ENCODE measurements at places on chromosomes 3 and 15. TPM values are rescaled to one million over a fixed set of nuclear protein-coding genes. Genes with fewer than 3 reads are reported as not detected.

Gene FAM43A
- 10.1 TPM for total RNA-seq

Gene SYNPR
- not detected for total RNA-seq

Gene CSPG5
- total RNA-seq = 0.98 TPM

DNA sequence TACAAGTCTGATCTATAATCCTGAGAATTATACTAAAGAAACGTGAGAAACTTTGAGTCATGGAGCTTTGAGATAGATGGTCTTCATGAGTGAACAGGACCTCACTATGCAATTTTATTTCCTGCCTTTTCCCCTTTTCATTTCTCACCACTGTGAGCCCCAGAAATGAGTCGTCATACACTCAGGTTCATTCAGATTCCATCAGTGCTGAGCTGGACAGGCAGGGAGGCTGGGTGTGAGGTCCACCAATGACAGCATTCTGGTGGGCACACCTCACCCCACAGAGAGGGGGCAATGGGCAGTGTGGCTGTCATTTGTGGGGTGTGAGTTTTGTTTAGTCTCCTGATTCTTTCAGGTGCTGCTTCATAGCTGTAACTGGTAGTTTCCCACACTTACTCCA lies 16.9 kb downstream of the TIGIT start:
- H3K4me1 ChIP-seq = no peaks in the 10 kb centered on the region
- H3K27me3 ChIP-seq = no peaks in the 10 kb centered on the region
- no peak for DNase-seq
- H3K4me3 ChIP-seq = no peak overlapping the region
- H3K27ac ChIP-seq = no peak overlapping the region

DNA sequence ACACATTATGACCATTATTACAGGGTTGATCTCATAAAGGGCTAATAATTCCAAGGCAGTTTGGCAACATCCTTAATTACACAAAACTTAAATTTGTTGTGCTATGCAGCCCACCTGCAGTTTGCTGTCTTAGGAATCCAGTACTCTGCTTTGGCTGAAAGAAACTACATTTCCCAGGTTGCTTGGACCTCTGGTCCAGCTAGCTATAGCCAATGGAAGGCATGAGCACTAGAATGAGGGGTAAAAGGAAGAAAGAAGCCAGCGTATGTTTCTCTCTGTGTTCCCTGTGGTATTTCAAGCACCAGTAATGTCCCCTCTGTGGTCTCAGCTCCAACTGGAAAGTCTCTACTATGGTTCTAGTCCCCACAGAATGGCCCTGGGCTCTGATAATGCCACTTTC lies 84.3 kb upstream of the TSC22D2 start:
- no peaks in the 10 kb centered on the region for H3K4me1 ChIP-seq
- H3K27ac ChIP-seq = no peak overlapping the region
- no peak overlapping the region for H3K4me3 ChIP-seq
- no peak for DNase-seq
- no peaks in the 10 kb centered on the region for H3K36me3 ChIP-seq

DNA sequence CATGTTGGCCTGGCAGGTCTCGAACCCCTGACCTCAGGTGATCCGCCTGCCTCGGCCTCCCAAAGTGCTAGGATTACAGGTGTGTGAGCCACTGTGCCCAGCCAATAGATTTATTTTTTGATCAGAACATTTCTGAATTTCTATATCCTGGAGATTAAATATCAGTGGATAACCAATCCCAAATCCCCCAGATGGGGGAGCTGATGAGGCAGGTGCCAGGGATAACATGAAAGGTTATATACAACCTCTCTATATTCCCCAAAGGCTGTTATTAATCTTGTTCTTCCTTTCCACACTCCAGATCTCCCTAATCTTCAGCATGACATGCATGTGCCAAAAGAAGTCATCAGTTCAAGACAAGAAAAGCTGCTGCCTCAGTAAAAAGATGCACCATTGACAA lies 112.3 kb downstream of the WDR76 start:
- H3K36me3 ChIP-seq = no peaks in the 10 kb centered on the region
- H3K27me3 ChIP-seq = no peaks in the 10 kb centered on the region
- no peak overlapping the region for H3K4me3 ChIP-seq
- no peaks in the 10 kb centered on the region for H3K4me1 ChIP-seq
- no peak for DNase-seq

DNA sequence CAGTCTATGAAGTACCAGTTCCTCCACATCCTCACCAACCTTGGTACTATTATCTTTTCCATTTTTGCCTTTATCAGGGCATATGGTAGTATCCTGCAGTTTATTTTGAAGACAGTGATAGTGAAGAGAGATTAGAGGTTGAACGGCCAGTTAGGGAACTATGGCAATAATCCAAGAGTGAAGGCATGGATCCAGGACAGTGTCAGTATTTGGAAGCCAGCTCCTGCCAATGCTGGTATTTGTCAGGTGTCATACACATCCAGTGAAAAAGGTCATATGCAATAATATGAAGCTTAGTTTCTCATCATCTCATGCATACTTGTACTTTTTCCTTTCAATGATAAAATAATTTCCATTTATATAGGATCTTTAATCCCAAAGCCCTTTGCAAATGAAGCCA lies 56.8 kb upstream of the KCNMB2 start:
- H3K27ac ChIP-seq = no peak overlapping the region
- no peaks in the 10 kb centered on the region for H3K36me3 ChIP-seq
- no peaks in the 10 kb centered on the region for H3K4me1 ChIP-seq
- H3K27me3 ChIP-seq = no peaks in the 10 kb centered on the region
- H3K4me3 ChIP-seq = no peak overlapping the region

GRCh38 chr3:17052363-17052762 lies 167.6 kb downstream of the PLCL2 start:
- H3K4me3 ChIP-seq = no peak overlapping the region
- no peaks in the 10 kb centered on the region for H3K27me3 ChIP-seq
- H3K36me3 ChIP-seq = no peaks in the 10 kb centered on the region
- DNase-seq = no peak
- no peaks in the 10 kb centered on the region for H3K4me1 ChIP-seq

DNA sequence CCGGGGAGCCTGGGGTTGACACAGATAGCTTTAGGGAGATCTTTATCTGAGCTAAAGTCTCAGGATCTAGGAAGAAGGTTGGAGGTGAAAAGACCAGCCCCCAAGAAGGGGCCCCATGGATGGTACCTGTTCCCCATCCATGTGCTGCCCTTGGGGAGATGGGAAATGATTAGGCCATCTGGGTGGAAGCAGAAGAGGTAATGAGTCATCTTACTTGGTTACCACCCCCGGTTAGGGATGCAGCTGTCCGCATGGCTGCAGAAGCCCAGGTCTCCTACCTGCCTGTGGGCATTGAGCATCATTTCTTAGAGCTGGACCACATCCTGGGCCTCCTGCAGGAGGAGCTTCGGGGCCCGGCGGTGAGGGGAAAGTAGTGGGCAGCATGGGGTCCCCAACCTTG lies 3.1 kb upstream of the CPLX3 start:
- H3K27me3 ChIP-seq = peaks cover 5% of the 10 kb centered on the region
- H3K27ac ChIP-seq = no peak overlapping the region
- H3K36me3 ChIP-seq = no peaks in the 10 kb centered on the region

DNA sequence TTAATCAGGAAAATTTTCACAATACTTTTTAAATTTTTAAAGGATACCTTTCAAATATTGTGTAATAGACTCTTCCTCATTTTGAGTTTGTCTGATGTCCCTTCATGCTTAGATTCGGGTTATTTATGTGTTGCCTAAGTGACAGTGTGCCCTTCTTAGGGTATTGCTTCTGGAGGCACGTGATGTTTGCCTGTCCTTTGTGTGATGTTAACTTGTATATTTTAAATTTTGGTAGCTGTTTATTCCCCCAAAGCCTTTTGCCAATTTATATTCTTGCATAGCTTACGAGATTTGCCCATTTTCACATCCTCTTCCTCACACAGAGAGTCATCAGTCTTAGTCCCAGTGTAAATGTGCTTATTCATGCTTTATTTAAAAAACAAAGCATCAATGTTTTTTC lies 433.1 kb downstream of the EPHB1 start:
- H3K4me3 ChIP-seq = no peak overlapping the region
- no peaks in the 10 kb centered on the region for H3K27me3 ChIP-seq
- no peak for DNase-seq
- H3K27ac ChIP-seq = no peak overlapping the region
- no peaks in the 10 kb centered on the region for H3K4me1 ChIP-seq
- H3K36me3 ChIP-seq = no peaks in the 10 kb centered on the region

- no peak overlapping the region for H3K27ac ChIP-seq
- no peaks in the 10 kb centered on the region for H3K36me3 ChIP-seq
- no peak for DNase-seq
- H3K27me3 ChIP-seq = no peaks in the 10 kb centered on the region
- H3K4me3 ChIP-seq = no peak overlapping the region
- H3K4me1 ChIP-seq = no peaks in the 10 kb centered on the region
Observed at GRCh38 chr15:69265347-69265955, 33.3 kb upstream of the PAQR5 start.

- H3K27me3 ChIP-seq = no peaks in the 10 kb centered on the region
- H3K36me3 ChIP-seq = no peaks in the 10 kb centered on the region
- H3K4me1 ChIP-seq = no peaks in the 10 kb centered on the region
Observed at GRCh38 chr3:119700920-119701734, 1.7 kb upstream of the CFAP91 start.

- H3K4me3 ChIP-seq = no peak overlapping the region
- no peak overlapping the region for H3K27ac ChIP-seq
- DNase-seq = no peak
- H3K4me1 ChIP-seq = no peaks in the 10 kb centered on the region
- H3K27me3 ChIP-seq = no peaks in the 10 kb centered on the region
Observed at GRCh38 chr15:64930019-64930652, 18.4 kb downstream of the ANKDD1A start.

- no peaks in the 10 kb centered on the region for H3K27me3 ChIP-seq
- H3K4me1 ChIP-seq = no peaks in the 10 kb centered on the region
- no peak overlapping the region for H3K4me3 ChIP-seq
- no peaks in the 10 kb centered on the region for H3K36me3 ChIP-seq
Observed at GRCh38 chr3:78986416-78987101, 781.2 kb downstream of the ROBO1 start.

DNA sequence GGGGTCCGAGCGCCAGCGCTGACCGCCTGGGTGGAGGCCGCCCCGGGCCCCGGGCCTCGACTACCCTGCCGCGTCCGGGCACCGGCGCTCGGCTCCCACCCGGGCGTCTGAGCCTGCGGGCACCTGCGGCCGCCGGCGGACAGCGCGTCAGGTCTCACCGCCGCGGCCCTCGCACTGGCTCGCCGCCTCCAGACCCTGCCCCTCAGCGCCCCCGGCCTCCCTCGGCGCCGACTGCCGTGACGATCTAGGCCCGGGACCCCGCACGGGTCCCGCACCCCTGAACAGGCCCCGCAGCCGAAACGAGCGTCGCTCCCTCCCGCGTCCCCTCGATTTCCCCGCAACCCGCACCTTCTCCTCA lies 297 bp downstream of the PRC1 start:
- H3K4me1 ChIP-seq = no peaks in the 10 kb centered on the region
- no peak for DNase-seq
- H3K27ac ChIP-seq = peak overlapping the region; percentile 91

- H3K27me3 ChIP-seq = no peaks in the 10 kb centered on the region
- no peak overlapping the region for H3K4me3 ChIP-seq
- no peak overlapping the region for H3K27ac ChIP-seq
- DNase-seq = no peak
Observed at GRCh38 chr3:45191924-45192417, 34.1 kb downstream of the TMEM158 start.

- peaks cover 33% of the 10 kb centered on the region for H3K4me1 ChIP-seq
- no peaks in the 10 kb centered on the region for H3K36me3 ChIP-seq
- H3K27ac ChIP-seq = peak overlapping the region; percentile 97
- H3K4me3 ChIP-seq = no peak overlapping the region
- DNase-seq = no peak
Observed at GRCh38 chr15:40334541-40334940, 6.2 kb downstream of the CCDC9B start.

- DNase-seq = no peak
- H3K4me1 ChIP-seq = no peaks in the 10 kb centered on the region
- H3K27ac ChIP-seq = peak overlapping the region; percentile 44
- no peak overlapping the region for H3K4me3 ChIP-seq
- H3K27me3 ChIP-seq = no peaks in the 10 kb centered on the region
Observed at GRCh38 chr3:157166115-157166514, 6.2 kb upstream of the CCNL1 start.

DNA sequence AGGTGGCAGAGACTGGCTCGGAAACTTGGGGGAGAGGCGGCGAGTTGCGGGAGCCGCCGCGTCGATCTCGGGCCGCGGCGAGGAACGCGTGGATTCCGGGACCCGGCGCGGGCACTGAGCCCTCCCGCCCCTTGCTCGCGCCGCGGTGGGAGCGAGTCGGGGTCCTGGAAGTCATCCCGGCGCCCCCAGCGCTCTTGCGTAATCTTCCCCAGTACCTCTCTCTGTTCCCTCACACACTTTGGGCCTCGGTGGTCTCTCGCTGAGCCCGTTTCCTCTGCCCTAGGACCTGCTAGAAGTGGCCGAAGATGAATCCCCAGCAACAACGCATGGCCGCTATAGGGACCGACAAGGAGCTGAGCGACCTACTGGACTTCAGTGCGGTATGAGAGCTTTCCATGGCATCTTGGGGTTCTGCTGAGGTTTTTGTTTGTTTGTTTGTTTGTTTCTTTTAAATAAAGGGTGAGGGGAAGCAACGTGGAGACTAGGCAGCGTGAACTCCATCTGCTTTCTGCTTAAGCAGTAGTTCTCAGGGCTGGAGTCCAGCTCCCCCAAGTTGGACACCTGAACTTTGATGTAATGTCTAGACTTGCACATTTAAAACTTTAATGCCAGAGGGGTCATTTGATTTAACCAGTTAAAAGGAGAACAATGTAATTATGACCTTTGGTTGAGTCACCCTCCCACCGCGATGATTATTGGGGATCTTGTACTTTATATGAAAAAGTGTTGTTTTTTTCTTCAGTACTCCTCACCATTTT lies 1.3 kb downstream of the TCF12 start:
- no peak for DNase-seq
- peak overlapping the region; percentile 85 for H3K4me3 ChIP-seq
- no peaks in the 10 kb centered on the region for H3K4me1 ChIP-seq
- peak overlapping the region; percentile 94 for H3K27ac ChIP-seq
- H3K27me3 ChIP-seq = no peaks in the 10 kb centered on the region

DNA sequence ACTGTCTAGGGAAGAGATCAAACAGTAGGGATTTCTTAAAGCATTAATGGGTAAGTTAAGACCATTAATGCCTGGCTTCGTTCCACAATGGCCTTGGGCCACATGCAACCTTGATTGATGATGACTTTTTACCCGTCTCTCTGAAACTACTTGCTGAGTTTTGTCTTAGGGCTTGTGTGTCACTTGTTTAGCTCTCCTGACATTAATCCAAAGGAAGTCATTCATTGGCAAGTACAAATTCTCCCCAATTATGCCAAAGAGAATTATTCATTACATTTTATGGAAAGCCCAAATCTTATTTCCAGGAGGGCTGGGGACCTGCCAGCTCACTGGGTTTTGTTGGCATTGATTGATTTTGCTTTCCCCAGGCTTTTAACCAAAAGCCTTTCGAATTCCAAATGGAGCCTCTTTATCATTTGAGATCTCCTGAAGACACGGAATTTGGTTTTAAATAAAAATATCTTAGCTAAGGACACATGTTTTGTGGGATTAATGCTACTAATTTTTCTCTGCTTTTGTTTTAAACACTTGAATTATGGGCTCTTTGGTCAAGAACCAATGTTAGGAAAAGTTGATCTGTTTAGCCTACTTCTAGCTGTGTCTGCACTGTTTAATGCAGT lies 40.7 kb downstream of the SERPINI1 start:
- H3K4me1 ChIP-seq = no peaks in the 10 kb centered on the region
- H3K27me3 ChIP-seq = no peaks in the 10 kb centered on the region
- H3K4me3 ChIP-seq = no peak overlapping the region
- no peak for DNase-seq
- no peaks in the 10 kb centered on the region for H3K36me3 ChIP-seq
